Left ventricle myocardium superior (tissue), 1 donor: ENCODE measurements at places on chromosomes 16 and 17. TPM values are rescaled to one million over a fixed set of nuclear protein-coding genes. Genes with fewer than 3 reads are reported as not detected.

The KRT15 gene
- 0.32 TPM for total RNA-seq

GRCh38 chr16:85157813-85158742 lies 45.8 kb upstream of the CIBAR2 start:
- DNase-seq: peak; percentile 39

DNA sequence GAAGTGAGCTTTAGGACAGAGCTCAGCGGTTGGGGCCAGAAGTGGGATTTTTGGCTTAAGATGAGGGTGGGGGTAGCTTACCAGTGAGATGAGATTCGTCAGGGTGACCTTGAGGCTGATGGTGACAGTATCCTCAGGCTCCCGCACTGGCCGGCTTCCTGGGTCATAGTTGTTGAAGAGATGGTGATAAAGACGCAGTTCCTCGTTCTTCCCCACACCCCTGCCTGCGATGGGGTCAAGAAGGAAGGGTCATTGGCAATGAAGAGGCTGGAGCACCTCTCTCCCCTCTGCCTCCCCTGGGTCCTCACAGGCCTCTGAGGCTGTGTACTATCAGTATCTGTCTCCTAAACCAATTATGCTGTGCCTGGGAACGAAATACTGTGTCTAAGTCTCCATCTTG lies 358 bp downstream of the CHRNE start:
- DNase-seq: peak; percentile 14

The JPT1 gene
- total RNA-seq: 14.0 TPM

The CIBAR2 gene
- not detected for total RNA-seq

DNA sequence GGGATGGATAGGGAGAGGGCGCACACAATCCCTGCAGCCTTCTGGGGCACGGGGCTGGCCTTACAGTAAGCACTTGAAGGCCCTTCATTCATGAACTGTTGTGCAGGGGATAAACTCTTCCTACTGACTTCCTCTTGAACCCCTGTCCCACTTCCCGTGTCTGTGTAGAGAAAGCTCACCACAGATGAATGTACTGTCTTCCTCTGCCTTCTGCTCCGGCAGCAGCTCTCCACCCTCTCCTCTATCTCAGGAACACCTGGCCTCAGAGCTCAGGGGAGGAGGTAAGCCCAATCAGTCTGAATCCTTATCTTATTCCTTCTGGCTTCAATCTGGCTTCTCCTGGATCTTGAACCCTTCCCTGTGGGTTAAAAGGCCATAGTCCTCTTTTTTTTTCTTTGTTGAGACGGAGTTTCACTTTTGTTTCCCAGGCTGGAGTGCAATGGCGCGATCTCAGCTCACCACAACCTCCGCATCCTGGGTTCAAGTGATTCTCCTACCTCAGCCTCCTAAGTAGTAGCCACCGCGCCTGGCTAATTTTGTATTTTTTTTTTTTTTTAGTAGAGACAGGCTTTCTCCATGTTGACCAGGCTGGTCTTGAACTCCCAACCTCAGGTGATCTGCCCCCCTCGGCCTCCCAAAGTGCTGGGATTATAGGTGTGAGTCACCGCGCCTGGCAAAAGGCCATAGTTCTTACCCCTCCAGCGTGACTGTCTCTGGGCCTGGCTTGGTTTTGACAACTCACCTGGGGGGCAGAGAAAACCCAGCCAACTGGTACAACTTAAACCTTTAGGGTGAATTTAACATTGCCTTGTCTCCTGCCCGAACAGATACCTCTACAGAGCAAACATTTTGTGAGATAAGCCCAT lies 7.2 kb upstream of the SLC52A1 start:
- no peak for DNase-seq

The VTN gene
- total RNA-seq: 38.1 TPM

The CTRL gene
- total RNA-seq: 0.37 TPM

DNA sequence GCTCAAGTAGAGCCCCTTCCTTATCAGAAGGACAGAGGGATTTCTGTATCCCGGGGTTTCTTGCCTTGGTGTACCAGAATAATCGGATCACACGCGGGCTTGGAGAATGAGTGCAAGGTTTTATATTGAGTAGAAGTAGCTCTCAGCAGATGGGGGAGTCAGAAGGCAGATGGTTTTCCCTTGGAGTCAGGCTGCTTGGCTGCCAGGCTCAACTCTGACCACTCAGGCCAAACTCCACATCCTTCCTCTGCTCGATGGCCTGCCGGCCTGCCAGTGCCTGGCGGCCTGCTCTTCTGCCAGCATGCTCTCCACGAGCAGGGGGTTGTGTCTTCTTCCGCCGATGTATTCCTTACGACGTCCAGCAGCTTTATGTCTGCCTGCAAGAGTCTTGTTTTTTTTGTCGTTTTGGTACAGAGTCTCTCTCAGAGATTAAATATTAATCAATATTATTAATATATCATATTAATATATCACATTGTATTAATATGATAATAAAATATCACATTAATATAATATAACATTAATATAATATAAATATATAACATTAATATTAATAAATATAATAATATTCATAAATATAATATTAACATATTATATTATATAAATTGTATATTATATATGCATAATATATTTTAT lies 229.2 kb upstream of the WSCD1 start:
- no peak for DNase-seq

- DNase-seq: no peak
Measured at GRCh38 chr17:8063761-8064534, 23.6 kb downstream of the ALOX12B start.

The FBXW10 gene
- total RNA-seq: not detected

DNA sequence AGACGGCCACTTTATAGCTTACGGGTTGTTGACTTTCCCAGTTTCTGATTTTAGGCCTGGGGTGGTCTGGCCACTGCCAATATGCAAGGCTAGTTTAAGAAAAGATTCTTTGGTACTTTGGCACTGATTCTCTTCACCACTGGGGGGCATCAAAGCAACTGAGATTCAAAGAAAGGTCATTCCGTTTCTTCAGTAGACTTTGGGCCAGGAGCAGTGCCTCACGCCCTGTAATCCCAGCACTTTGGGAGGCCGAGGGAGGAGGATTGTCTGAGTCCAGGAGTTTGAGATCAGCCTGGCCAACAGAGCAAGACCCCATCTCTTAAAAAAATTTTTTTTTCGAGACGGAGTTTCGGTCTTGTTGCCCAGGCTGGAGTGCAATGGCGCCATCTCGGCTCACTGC lies 53.0 kb downstream of the RPA1 start:
- no peak for DNase-seq
